Uterus (tissue), 4 donors: ENCODE measurements at places on chromosomes 4 and X. TPM values are rescaled to one million over a fixed set of nuclear protein-coding genes. Genes with fewer than 3 reads are reported as not detected.

NPY1R gene
- 10.4 TPM for total RNA-seq

AMTN gene
- not detected for total RNA-seq

DNA sequence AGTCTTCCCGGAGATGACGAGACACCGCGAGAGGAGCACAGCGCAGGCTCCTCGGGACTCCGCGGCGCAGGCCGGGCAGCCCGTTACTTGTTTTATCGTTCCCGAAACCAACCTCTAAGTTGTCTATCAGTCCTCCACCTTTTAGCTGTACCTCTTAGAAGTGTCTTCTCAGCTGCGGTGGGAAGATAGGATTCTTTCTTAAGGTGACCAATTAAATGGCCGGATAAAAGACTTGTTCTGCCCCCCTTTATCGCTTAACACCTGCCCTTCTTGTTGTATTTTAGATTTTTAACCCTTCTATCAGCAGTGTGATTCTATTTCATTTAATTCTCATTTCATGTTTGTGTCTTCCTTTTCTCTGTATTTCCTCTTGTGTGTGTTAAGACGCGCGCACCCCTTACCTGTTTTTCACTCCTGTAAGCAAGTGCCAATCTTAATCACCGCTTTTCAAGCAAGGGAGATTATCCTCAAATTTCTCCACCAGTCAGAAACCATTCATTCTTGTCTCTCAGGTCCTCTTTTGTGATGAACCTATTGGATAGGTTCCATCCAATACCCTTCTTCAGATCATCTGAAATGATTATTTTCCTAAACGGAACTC, at the start of gene SLC9B2:
SLC9B2 (minus strand) TSS at position 15 of the 601 bp plus-strand sequence. CDS start 9,211 bp downstream, outside the sequence.
- DNase-seq = no peak

- DNase-seq = no peak
Observed at GRCh38 chrX:16137416-16138107, 14.2 kb downstream of the GRPR start.

GRCh38 chr4:6905516-6906445, 3.8 kb upstream of the TBC1D14 start:
- DNase-seq = no peak

FGF2 gene
- total RNA-seq = 57.9 TPM

- DNase-seq = no peak
Observed at GRCh38 chr4:153420361-153420760, 45.8 kb upstream of the TMEM131L start.

SHOX gene
- total RNA-seq = not detected
